Activated T-cell treated with anti-CD3 and anti-CD28 coated beads, Interleukin-2, amount 50 U/mL, for 1 hour (primary cell): ENCODE measurements at places on chromosomes 2 and 18.

- no peak for DNase-seq
Measured at GRCh38 chr2:157359628-157360027, 34.0 kb upstream of the ERMN start.

GRCh38 chr18:61941948-61942471 is 49.2 kb upstream of the RNF152 start:
- no peak for DNase-seq

DNA sequence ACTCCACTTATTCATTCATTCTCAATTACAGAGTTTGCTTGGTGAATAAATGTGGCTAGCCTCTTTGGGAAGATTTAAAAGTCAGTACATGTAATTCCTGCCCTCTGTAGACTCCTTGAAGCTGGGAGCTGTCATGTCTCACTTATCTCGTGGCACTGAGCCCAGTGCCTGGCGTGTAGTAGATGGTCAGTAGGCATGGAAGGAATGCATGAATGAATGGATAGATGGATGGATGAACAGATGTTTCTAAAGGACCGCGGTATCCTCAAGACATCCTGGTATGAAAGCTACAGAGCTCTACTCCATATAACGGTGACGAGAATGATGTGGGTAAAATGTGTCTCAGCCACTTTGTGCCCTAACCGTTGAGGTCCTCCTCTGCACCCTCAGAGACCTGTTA is 83.0 kb downstream of the MARCO start:
- no peak for DNase-seq

- no peak for DNase-seq
Measured at GRCh38 chr2:190809876-190810525, 70.6 kb upstream of the GLS start.

GRCh38 chr18:23682472-23682871 is 6.8 kb upstream of the LAMA3 start:
- DNase-seq: no peak

DNA sequence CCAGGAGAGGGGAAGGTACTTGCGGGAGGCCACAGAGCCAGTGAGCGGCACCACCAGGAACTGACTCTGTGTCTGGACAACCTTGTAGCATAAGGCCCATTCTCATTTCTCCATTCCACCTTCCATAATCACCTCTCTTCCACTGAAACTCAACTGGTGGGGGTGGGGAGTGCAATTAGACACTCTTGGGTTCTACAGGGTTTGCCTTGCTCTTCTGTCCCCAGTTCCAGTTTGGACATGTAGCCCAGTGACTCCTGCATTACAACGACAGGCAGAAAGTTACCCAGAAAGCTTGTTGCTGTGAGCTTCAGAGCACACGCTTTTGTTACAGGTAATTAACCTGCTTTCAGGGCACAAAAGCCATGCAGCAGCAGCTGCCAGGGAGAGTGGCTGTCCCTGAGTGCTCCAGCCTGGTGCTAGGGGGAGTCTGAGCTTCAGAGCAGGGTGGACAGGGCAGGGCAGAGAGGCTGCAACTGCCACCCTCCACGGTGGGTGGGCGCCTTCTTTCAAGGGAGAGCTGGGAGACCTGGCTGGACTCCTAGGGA is 65.2 kb downstream of the COPS8 start:
- no peak for DNase-seq

- DNase-seq: no peak
Measured at GRCh38 chr2:3009005-3009404, 368.6 kb downstream of the EIPR1 start.

DNA sequence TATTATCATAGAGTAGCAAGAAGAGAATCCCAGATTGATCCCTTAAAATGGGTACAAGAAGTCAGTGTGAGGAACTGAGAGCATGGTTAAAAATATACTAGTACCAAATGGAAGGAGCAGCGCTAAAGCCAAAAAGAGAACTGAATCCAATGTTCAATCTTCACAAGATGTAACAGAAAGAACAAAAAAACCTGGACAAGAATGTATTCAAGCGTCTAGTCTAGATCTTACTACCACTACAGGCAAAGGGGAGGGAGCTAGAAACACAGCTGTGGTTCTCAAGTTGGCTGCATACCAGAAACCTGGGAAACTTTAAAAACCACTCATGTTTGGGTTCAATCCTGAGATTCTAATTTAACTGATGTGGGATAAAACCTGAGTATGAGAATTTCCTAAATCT is 57.5 kb downstream of the PIAS2 start:
- no peak for DNase-seq

DNA sequence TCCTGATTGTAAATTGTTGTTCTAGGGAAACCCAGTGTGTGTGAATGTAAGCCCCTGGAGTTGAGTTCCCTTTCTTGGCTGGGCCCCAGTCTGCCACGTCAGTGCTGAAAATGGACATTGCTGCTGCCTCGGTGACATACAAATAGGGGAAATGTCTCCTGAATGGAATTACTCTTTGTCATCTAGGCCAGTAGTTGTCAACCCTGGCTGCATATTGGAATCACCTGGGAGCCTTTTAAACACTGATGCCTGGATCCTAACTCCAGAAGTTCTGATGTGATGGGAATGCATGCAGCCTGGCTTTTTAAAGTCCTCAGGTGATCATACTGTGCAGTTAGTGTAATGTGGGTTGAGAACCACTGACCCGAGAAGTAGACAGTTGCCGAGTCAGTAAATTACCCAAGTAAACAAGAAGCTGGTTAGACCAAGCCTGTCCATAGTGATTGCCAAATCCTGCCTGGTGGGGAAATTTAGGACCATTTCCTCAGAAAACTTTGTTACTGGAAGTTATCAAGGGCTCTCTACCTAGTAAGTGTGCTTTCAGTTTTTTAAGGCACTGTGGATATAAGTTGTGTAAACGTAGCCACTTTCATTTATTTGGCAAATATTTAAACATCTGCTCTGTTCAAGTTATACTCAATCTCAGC is 27.6 kb upstream of the IL1R1 start:
- DNase-seq: no peak
